Frontal cortex (tissue), 4 donors: ENCODE measurements at places on chromosomes 5 and 9. TPM values are rescaled to one million over a fixed set of nuclear protein-coding genes. Genes with fewer than 3 reads are reported as not detected.

- no peak for DNase-seq
These were observed 40.9 kb downstream of the INIP start for GRCh38 chr9:112677040-112677439.

DNA sequence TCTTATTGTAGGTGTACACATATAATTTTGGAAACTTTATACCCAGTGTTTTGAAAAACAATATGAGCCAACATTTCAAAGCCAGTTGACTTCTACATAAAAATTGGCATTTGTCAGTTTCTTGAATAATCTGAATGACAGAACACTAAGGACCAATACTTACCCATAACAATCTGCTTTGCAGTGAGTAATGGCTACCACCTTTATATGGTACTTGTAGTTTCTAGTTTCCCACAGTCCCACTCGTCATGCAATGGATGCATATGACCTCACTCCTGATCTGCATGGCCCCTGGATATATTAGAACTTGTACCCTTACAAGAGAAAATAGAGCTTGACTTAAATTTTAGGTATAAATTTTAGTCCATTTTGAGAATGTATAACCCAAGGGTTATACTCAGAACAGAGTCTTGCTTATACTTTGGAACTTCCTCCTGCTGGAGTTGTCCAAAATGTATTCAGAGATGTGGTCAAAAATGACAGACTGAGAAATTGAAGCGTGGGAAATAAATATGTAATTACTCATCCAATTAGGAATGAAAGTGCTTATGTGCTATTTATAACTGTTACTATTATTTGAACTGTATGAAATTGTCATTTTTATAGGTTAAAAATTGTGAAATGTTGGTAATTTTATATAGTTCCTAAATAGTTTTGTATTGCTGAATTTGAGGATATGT, 19.5 kb downstream of the XRCC4 start:
- no peak for DNase-seq

- no peak for DNase-seq
These were observed 138.4 kb downstream of the C9orf152 start for GRCh38 chr9:110069326-110070248.

DNA sequence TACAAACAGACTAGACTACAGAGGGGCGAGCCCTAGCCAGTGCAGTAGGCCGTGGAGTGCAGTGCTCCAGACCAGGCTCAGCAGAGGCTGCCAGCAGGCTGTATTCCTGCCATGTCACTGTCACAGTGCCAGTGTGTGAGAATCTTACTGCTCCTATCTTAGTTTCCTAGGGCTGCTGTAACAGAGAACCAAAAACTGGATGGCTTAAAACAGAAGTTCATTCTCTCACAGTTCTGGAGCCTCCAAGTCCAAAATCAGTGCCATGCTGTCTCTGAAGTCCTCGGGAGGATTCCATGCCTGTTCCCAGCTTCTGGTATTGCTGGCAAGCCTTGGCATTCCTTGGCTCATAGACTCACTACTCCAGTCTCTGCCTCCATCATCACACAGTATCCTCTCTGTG, 75.0 kb upstream of the SAP30L start:
- no peak for DNase-seq

GRCh38 chr5:147831465-147831864, at the start of gene SPINK1:
Gene SPINK1, minus strand, starts transcription at chr5:147831671. Its CDS starts 94 bp downstream, at chr5:147831577.
- DNase-seq, result no peak

GRCh38 chr5:58182287-58182841, 277.5 kb downstream of the PLK2 start:
- DNase-seq, result no peak

DNA sequence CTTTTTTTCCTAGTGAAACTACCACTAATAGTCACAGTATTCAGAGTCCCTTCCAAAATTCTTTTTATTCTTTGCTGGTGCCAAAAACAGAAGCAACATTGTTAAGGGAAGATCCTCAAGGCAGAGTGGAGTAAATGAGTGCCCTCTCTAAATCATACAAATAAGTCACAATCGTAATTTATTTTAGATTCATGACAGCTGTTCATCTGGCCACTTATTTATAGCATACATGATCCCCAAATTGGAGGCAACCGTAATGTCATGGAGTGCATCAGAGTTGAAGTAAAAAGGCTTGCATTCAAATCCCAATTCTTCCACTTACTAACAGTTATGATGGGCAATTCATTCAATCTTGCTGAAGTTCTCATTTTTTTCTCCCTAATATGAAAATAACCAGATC, 33.4 kb downstream of the POLK start:
- DNase-seq, result no peak

DNA sequence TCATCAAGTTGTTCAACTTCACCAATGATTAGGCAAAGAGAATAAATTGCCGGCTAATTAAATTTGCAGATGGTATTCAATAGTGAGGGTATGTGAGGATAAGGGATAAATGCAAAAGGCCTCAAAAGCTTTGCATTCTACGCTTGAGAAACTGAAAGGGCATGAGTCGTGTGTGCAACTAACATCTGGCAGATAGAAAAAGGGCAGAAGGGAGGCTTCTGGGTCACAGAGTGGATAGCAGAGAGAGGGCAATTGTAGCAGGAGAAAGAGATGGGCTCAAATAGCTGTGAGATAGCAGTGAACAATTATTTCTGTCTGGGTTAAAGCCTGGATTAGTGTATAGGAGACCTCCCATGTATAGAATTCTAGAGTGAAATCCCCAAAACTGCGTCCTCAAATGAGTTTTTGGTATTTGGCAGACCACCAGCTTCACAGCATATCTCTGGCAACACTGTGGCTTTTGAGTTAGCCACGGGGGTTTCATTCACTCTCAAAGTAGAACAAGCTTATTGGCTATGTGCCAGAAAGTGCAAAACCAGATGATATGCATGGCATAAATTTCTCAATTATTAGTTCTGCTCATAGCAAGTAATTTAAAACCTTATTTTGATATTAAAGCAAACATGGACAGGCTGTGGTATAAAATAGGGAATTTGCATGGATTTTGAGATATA, 586.3 kb downstream of the BRINP1 start:
- DNase-seq, result no peak

DNA sequence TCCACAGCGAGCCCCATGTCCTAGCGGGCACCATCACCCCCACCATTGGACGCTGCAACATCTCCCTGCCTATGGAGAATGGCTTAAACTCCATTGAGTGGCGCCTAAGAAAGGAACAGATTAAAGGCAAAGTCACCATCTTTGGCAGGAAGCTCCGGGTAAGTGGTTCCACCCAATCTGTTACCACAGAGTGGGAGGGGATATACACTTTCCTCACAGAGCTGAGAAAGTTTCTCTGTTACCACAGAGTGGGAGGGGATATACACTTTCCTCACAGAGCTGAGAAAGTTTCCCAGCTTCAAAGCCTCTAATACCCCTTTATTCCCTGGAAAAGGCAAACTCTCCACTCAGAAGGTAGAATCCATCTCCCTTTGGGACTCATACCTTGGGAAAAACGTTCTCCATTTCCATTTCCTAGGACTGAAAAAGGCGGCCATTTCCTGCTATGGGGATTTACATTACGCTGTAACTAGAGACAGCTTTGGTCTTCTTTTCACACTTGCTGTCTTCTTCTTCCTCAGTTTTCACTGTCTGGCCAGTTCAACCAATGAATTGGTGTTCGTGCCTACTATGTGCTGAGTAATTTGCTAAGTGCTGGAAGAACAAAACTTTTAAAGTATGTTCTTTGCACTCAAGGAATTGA, 63.4 kb upstream of the WWC1 start:
- no peak for DNase-seq

DNA sequence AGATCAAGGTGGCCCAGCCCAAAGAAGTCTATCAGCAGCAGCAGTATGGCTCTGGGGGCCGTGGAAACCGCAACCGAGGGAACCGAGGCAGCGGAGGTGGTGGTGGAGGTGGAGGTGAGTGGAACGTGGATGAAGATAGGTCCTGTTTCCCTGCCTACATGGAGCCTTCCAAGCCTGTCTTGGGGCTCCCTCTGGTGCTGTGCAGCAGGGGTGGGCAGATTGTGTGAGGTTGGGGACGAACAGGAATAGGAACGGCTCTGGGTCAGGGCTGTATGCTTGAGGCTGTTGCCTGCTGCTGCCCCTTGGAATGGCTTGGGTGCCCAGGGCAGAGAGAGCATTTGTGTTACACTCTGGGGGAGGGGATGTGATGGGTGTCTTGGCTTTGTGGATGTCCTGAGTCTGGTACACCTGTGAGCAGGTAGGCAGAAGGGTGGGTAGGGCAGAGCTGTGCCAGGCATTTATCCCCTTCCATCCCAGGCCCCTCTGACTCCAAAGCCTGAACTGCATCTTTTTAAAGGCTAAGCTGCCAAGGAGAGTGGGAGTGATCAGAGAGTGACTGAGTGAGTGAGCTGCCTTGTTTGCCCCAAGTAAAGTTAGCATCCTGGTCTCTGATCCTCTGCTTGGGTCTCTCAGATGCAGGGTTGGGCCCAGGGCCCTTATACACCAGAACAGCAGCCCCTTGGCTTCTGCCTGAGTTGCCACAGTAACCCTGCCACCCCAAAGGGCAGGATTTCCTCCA, 5.2 kb downstream of the HNRNPAB start:
- DNase-seq, result no peak

- no peak for DNase-seq
These were observed 273.1 kb upstream of the DAB2 start for GRCh38 chr5:39697881-39698280.

DNA sequence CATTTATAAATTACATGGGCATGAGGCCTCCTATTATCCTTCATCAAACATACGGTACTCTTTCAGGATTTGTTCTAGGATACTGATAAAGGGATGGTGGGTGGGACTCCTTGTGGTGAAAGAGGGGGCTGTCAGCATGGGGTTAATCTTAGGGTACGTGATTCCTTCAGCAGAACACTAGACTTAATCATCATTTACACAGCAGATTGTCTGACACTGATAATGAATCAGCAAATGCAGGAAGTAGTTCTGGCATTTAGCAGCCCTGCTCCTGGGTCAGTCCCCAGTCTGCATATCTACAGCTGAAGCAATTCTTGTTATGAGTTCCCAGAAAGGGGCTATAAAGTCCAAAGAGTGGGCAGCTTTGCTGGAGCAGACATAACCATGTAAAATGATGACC, 384.6 kb downstream of the SPOCK1 start:
- DNase-seq, result no peak

DNA sequence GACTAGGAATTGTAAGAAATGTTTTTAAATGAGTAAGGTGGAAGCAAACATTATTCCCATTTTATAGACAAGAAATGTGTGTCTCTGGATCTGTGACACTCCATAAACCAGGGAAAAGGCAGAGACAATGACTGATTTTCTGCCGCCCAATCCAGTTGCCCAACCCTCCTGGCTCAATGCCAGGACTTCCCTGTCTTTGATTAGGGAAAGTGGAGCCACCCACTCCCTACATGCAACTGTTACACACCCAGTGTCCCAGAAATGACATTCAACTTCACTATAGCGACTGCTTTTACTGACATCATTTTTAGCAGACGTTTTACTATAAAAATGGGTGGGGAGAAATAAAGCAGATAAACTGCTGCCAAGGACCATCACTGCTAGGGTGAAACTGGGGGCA, 79.7 kb downstream of the THBS4 start:
- DNase-seq, result no peak

DNA sequence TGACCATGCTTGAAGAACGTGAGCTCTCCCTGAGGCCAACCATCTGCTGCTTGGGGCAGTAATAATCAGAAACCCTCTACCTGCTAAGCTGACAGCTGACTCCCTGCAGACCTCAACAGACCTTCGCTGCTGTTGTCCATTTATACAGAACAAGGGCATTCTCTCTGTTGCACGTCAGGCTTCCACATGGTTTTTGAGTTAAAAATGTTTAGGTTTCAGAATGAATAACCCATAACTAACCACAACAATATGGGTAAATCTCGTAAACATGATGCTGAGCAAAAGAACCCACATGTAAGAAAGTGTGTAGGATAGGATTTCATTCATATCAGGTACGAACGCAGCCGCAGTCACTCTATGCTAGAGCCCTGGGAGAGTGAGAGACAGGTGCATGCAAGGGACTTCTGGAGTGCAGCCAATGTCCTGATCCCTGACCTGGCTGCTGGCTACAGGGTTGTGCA, 348.5 kb downstream of the MED10 start:
- no peak for DNase-seq

- no peak for DNase-seq
These were observed 11.6 kb downstream of the C5orf24 start for GRCh38 chr5:134857401-134857800.

DNA sequence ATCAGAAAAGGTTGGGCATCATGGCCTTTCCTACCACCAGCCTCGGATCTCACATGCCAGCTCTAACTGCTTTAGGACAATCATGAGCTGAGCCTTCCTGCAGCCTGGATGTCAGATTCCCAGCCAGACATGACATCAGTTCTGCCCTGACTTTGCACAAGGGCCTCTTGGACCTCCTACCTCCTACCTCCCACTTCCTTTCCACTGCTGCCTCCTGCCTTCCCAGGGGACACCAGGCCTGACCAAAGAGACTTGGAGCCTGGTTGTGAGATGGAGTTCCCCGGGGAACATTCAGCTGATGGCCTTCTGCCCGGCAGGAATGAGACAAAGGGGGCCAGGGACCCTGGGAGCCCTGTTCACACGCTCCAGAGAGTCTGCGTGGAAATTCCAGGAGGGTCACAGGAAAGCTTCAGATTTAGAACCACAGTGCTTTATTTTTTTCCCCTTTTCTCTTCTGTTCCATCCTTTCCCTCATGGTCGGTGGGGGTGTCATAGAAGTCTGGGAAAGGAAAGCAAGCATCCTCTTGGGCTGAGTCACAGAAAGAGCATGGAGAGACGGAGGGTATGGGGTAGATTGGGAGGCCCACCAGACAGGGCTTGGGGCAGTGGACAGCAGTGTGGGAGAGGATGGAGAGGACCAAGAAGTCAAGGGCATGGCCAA, 35.4 kb upstream of the IL17B start:
- no peak for DNase-seq

GRCh38 chr5:141743866-141744272, 61.8 kb upstream of the ARAP3 start:
- DNase-seq, result no peak

GRCh38 chr5:170330568-170331054, 33.0 kb upstream of the LCP2 start:
- DNase-seq, result no peak

- DNase-seq, result no peak
These were observed 349.4 kb downstream of the SH3GL2 start for GRCh38 chr9:17928228-17928627.

- no peak for DNase-seq
These were observed 271.0 kb downstream of the PRR16 start for GRCh38 chr5:120735076-120735475.

- no peak for DNase-seq
These were observed 14.3 kb upstream of the SH3RF2 start for GRCh38 chr5:145922059-145922458.

GRCh38 chr9:69213647-69214046, 39.6 kb downstream of the TJP2 start:
- DNase-seq, result no peak

TMEM215 gene
- total RNA-seq, result 0.82 TPM

CMYA5 gene
- total RNA-seq, result 0.82 TPM

TMC1 gene
- total RNA-seq, result 0.82 TPM

THBS4 gene
- total RNA-seq, result 2.0 TPM

TXNDC8 gene
- total RNA-seq, result not detected

OTP gene
- not detected for total RNA-seq

DRD1 gene
- 18.3 TPM for total RNA-seq

OSTF1 gene
- 11.8 TPM for total RNA-seq
